Fibroblast of villous mesenchyme (primary cell): ENCODE measurements at places on chromosomes 6 and 20.

DNA sequence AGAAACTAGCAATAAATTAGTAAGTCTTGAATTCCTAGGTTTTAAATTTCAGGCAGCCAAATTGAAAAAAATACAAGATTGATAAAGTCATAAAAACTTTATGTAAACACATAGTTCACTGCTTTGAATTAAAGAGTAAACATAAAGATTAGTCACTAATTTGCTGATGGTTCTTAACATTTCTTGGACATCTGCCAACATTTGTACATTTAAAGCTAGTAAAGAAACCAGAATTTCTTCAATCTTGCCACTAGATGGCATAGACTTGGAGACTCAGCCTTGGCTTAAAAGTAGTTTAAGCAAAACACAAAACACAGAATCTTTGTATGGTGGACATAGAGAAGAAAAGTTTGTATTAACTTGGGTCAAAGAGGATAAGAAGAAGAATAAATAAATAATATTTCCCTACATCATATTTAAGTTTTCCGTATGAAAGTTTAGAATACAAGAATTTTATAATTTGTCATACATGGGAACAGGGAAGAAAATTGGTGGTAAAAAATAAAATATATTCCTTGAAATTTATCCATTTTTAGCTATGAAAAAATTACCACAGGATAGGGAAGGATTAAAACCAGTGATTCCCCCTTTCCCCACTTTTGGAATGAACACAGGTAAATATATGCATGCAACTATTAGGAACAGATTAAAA, 41.7 kb upstream of the FAM135A start:
- peak; percentile 88 for DNase-seq

- peak; percentile 17 for DNase-seq
Observed at GRCh38 chr6:109241199-109241598, 141.1 kb downstream of the CD164 start.

GRCh38 chr6:16183187-16183664, 54.3 kb downstream of the MYLIP start:
- peak; percentile 75 for DNase-seq

GRCh38 chr6:4802312-4802935, 26.2 kb downstream of the CDYL start:
- no peak for DNase-seq

DNA sequence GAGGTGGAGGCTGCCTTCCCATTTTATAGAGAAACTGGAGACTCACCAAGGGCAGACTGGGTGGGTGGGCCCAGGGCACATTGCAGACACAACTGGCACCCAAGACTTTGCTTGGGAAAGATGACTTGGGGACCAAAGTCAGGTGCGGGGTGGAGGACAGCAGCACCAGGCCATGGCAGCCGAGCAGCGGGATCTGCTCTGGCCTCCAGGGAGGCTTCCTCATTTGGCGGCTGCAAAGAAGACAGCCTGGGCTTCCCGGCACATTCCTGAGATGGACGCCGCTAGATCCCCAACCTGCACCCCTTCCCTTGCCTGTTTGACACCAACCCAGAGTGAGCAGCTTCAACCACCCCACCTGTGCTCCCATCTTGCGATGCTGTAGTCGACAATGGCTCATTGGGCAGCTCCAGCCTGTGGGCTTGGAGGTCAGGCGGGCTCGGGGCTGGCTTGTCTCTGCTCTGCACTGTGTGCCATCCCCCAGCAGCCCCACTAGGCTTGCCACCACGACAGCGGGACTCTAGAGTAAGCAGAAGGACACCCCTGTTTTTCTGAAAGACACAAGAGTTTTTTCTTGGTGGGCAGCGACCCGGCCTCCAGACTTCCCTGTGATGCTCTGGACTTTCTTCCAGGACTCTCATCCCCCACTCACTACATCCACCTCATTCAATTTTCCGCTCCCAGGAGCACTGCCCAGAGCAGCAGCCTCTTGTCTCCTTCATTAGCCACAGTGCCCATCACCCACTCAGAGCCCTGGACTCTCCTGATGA, 184.9 kb upstream of the CST7 start:
- DNase-seq, result no peak

- no peak for DNase-seq
Observed at GRCh38 chr20:59400708-59401107, 100.3 kb downstream of the EDN3 start.

DNA sequence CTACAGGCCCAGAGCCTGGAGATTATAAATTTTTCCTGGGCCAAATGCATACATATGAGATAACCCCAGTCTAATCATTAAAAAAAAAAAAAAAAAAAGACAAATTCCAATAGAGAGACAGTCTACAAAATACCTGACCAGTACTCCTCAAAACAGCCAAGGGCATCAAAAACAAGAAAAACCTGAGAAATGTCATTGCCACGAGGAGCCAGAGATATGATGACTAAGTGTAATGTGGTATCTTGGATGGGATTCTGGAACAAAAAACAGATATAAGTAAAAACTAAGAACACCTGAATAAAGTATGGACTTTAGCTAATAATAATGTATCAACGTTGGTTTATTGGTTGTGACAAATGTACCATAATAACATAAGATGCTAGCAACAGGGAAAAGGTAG, 24.9 kb downstream of the UBE2V1 start:
- DNase-seq, result no peak

- DNase-seq, result no peak
Observed at GRCh38 chr6:159075506-159076228, 30.9 kb upstream of the TAGAP start.

DNA sequence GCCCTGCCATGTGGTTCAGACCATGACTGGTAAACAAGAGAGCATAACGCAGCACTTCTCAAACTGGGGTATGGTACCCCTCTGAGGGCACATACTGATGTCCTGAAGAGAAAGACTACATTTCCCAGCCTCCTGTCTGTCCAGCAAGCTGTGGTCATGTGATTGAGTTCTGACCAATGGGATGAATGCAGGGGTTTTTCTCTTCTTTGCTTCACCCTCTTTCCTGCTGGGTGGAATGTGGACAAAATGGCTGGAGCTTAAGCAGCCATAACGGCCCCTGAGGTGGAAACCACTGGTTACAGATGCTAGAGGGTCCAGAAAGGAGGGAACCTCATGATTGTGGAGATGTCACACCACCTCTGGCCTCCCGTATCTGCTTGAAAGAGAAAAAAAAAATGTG, 19.4 kb upstream of the KCNB1 start:
- peak; percentile 13 for DNase-seq

DNA sequence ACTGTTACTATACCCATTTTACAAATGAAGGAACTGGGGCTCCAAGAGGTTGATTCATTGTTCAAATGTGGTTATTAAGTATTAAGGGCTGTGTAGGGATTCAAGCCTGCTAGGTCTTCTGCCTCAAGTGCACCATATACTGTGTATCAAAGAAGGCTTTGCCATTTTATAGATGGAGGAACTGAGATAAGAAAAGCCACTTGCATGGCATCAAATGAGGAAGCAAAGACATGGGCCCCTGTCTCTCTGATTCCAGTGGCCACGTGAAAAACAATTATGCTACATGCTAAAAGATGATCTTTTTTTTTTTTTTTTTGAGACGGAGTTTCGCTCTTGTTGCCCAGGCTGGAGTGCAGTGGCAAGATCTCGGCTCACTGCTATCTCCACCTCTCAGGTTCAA, 67.0 kb downstream of the TMEM200A start:
- DNase-seq, result no peak

DNA sequence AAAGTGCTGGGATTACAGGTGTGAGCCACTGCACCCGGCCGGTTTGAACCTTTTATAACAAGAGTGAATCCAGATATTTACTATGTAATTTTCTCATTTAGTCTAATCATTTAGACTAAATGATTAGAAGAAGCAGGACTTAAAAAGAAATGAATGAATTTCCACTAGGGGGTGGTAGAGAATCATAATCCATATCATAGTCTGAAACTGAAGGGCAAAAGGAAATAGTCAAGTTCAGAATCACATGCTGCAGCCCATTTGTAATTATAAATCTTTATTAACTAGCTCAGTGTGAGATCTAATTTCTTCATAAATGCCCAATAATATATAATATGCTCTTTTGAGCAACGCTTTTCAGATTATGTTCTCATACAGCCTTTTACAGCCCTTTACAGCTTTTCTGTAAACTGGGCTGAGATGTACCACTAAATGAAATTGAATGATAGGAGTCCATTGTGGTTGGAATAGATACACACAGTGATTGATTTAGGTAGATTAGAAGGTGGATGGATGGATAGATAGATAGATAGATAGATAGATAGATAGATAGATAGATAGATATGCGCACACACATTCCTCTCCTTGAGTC, 31.8 kb downstream of the PSMB9 start:
- DNase-seq, result peak; percentile 86

DNA sequence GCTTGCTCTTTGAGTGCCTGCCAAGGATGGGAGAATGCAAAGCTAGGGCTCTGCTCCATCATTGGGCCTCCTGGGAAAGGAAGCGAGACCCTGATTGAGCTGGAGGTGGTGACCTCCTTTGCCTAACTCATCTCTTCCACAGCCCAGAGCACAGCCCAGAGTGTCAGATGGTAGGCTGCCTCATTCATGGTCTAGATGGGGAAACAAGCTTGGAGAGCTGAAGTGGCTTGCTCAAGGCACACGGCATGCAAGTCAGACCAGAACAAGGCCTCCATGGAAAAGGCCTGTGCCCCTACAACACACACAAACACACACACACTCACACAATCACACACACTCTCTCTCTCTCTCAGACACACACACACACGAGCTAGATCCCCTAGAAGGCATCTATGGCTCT, 17.5 kb downstream of the TGM3 start:
- no peak for DNase-seq

DNA sequence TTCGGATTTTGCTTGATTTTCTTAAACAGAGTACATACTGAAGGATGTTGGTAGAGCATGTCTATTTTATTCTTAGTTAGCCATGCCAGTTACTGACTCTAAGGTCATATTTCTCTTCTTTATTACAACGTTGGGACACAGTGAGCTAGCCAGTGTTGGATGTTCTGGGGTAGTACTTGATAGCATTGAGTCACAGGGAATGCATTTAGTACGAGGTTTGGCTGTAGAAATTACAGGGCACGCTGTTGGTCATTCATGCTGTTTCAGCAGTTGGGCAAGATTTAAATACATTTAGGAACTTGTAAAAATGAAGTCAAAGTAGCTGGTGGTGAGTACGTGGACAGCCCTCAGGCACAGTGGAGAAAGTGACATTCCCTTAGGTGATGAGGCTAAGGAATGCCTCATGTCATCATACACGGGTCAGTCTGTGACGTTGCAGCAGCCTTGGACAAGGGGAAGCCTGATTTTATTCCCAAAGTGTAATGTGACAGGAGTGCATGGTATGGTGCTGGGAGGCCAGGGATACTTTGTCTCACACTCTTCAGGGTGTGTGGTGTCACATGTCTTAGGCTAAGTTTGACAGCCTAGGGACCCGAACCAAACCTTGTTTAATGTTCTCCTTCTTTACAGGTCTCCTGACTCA, 57.7 kb upstream of the SLC22A1 start:
- DNase-seq, result no peak

DNA sequence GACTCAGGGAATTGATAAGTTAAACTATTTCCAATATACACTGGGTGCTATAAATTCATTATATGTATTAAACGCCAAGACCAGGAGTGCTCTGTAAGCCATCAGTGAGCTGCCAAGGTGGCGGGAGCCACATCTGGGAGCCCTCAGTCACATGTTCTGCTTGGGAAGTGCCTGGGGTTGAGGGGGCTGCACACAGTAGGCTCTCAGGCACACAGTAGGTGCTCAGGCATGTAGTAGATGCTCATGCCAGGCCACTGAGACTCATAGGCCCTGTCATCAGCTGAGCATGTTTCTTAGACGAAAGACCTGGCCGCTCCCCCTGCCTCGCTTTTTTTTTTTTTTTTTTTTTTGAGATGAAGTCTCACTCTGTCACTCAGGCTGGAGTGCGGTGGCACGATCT, 83.3 kb upstream of the BHLHE23 start:
- DNase-seq, result no peak

DNA sequence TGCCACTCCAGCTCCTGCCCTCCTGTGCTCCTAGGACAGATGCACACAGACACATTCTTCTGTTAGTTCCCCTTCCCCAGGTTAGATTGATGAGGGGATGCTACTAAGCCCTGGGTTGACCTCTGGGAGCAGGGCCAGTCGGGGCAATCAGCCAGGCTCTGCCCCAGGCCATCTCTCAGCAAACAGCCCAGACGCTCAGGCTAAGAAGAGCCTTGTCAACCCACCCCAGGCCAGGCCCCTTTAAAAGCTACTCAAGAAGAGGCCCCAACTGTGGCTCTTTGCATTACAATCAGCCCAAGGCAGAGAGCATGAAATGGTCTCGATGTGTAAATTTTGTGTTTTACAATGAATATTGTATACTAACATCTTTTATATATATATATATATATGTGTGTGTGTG, 107.4 kb downstream of the TFAP2A start:
- DNase-seq, result no peak

DNA sequence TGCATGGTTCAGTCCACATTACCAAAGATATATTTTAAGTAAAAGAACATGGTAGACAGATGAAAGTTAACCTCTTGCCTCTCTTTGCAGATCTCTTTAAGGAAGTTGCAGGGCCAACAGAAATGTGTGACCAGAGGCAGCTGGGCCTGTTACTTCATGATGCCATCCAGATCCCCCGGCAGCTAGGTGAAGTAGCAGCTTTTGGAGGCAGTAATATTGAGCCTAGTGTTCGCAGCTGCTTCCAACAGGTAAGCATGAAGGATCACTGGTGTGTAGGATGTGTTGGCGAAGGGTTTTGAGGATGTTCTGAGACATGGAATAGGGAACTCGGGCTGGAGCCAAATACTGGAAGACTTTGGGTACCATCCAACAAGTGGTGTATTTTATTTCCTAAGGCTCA, 508.6 kb downstream of the UTRN start:
- no peak for DNase-seq

- peak; percentile 42 for DNase-seq
Observed at GRCh38 chr6:113813142-113813541, 44.0 kb upstream of the MARCKS start.

GRCh38 chr6:159729598-159730331, 2.5 kb downstream of the WTAP start:
- DNase-seq, result peak; percentile 28

DNA sequence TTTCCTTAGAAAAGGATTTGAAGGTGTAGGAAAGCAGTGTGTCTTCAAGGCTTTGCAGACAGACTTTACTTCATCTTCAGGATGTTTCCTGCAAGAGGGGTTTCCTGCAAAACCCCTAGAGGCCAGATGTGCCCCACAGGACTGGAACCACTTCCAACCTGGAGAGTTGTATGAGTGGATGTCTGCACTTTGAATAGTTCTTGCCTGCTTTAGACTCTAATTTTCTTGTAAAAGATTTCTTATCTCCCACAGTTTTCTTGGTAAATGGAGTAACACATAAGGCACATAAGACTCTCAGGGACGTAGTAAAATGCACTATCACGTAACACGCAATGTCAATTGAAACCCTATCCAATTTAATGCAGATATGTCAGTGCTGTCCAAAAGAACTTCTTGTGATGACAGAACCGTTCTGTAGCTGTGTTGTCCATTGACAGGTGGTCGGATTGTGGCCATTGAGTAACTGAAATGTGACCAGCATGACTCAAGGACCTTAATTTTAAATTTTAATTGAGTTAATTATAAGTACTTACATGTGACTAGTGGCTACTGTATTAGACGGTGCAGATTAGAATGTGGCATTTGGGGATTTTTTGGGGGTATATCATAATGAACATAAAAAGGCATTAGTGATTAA, 118.7 kb downstream of the JARID2 start:
- no peak for DNase-seq

GRCh38 chr6:21123507-21124436, 469.8 kb upstream of the SOX4 start:
- no peak for DNase-seq

- DNase-seq, result no peak
Observed at GRCh38 chr6:145368075-145368474, 367.2 kb downstream of the EPM2A start.

- DNase-seq, result no peak
Observed at GRCh38 chr6:116307001-116307400, 27.3 kb upstream of the TSPYL1 start.
